ENCODE measurements at places on chromosomes 11 and 22.

GRCh38 chr11:132452616-132453015 lies 1079.7 kb downstream of the OPCML start:
- DNase-seq, result no peak

DNA sequence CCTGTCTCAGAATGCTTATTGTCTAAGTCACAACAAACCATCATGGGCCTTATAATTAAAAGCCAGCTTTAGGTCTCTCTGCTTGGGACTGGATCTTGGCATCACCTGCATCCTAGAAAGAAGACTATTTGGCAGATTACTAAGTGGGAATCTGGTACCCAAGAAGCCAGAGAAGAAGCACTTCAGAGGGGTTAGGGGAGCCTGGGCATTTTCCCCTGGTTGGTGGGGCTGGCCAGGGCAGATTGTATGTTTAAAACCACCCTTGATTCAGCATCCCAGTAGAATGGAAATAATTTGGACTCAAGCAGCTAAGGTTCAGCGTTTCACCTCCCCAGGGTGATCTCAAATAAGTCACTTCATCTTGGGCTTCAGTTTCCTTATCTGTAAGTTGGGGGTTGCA lies 193.7 kb downstream of the MIAT start:
- no peak for DNase-seq

GRCh38 chr11:64086258-64087123 lies 50.8 kb downstream of the FLRT1 start:
- no peak for DNase-seq

GRCh38 chr11:109015283-109015682 lies 350.4 kb downstream of the DDX10 start:
- DNase-seq, result no peak

DNA sequence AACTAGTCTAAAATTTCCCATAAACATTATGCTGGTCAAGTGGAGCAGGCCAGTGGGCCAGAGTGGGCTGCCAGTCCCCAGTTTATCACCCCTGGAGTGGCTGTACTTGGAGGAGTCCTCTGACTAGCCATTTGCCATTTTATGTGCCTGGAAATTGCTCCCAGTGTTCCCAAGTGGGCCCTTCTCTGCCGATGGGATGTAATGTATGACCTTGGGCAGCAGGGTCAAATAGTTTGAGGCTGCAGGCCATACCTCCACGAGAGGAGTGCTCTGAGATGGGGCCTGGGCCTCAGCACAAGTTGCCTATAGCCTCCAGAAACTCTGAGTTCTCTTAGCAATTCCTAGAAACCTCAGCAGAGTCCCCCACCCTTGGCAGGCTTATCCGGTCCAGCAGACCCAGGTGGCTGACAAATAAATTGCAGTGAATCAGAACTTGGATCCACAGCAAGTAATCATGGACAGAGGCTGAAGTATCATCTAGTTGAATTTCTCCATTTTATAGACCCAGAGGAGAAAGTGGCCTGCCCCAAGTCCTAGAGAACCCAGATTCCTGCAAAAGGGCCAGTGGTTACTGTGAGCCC lies 17.8 kb upstream of the PATZ1 start:
- no peak for DNase-seq

GRCh38 chr22:35299217-35299672 lies 449 bp upstream of the TOM1 start:
- no peak for DNase-seq

DNA sequence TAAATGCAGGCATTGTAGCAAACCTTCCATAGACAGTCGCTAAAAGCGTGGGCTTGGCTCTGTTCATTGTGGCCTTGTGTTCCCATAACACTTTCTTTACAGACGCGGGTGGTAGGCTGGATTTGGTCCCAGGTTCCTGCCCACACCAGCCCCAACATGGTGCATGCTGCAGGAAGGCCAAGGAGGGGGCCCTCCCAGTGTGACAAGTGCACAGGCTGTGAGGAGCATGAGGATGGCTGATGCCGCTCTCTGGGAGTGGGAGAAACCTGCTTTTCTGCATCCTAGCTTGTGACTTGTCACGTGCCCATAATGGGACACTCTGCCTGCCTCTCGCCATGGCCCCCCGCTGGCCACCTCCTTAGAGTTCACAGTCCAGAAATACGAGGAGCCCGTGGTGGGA lies 161.8 kb upstream of the B3GAT1 start:
- DNase-seq, result no peak

DNA sequence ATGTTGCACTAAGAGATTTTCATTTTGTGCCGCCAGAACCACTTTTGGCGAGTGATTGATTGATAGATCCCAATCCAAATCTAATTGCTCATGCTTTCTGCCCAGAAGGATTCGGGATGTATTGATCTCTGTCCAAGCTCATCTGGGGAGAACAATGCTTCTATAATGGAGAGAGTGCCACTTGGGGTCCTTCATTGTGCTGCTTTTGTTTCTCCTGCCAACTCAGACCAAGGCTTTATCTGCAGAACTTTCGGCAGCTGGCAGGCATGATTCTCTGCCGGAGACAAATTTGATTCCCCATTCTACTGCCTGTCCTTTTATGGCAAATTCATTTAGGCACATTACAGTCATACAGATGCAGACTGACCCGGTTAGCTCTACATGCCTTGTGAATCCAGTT lies 62.9 kb upstream of the NTM start:
- no peak for DNase-seq

DNA sequence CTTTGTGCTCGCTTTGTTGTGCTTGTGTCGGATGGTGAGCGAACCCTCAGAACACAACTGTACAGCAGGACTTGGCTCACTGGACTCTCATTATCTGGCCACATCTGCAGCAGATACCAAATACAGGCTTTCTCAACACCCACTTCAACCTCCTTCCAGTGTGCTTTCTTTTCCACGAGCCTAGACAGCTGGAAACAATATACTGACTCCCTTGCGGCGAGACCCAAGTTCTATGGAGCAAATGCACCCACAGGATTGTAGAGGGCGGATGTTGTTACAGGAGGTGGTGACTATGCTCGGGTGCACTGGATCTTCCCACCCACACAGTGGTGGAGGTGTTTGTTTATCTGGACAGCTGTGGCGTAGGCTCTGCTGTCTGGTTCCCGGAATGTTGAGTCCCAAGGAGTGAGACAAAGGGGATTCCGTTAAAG lies 204.3 kb downstream of the TENM4 start:
- DNase-seq, result no peak

- DNase-seq, result no peak
Measured at GRCh38 chr11:65488273-65489034, 10.4 kb upstream of the MALAT1 start.

DNA sequence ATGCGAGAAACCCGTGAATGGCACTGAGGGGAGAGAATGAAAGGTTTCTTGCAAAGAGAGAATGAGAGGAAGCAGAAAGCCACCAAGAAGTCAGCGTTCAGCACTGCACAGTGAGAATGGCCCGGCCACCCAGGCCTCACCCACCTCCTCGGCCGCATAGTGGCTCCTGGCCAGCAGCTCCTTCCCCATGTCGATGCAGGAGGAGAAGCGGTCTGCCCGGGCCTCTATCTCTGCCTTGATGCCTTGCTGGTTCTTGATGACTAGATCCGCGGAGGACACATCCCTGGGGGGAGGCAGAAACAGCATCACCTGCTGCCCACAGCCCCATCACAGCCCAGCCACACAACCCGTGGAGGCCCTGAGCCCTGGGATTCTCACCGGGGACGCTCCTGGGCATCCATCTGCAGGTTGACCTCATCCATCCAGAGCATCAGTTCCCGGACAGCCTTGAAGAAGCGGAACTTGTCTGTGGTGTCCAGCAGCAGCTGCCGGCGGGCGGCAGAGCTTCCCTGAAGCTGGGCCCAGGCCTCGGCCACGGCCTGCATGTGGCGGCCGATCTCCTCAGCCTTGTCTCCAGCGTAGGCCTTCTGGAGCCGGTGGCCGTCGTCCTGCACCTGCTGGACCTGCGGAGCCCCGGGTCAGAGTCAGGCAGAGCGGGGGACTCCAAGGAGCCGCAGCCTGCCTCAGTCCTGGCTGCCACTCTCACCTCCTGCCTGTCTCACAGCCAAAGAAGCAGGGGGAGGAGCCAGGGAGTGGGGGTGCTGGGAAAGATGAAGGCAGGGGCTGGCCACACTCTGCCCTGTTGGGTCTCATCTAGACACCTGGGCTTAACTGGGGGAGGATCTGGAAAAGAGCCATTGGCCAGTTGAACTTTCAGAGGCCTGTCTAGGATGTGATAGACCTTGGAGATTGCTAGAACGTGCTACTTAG lies 12.2 kb upstream of the RBM4B start:
- DNase-seq, result no peak

GRCh38 chr22:28093711-28094110 lies 174.7 kb upstream of the PITPNB start:
- no peak for DNase-seq

GRCh38 chr11:40203606-40204005 lies 1255.8 kb downstream of the LRRC4C start:
- no peak for DNase-seq

- DNase-seq, result no peak
Measured at GRCh38 chr22:35561796-35562526, 21.3 kb downstream of the RASD2 start.

GRCh38 chr22:20549232-20549841 lies 41.9 kb downstream of the MED15 start:
- DNase-seq, result no peak

GRCh38 chr22:22928666-22929380 lies 41.2 kb downstream of the IGLL5 start:
- DNase-seq, result peak; percentile 99

DNA sequence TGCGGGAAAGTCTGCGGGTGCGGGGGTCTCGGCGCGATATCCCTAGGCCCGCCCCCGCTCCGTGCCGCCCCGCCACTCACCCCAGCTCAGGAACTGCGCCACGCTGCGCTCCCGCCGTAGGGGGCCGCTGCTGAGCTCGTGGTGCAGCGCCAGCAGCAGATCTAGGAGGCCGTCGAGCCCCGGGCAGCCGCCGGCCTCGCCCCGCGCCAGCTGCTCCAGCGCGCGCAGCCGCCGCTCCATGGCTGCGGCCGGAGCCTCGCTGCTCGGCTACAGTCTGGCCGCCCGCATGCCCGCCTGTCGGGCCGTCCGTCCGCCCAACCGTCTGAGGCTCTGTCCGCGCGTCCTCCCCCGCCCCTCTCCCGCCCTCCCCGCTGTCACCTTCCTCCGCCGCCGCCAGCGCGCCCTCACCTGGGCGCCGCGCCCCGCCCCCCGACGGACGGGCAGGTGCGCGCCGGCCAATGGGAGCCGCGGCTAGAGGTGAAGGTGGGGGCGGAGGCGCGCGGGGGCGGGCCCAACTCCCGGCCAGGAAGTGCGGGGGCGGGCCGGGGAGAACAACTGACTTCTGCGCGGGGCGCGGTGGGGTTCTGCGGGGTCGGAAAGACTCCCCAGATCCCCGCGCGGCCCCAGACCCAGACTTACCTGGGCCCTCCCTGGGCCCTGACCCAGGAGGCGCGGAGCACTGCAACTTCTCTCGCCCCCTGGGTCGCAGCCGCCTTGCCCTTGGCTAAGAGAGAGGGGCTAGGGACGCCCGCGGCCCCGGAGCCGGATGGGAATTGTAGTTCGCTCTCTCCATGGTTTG lies at the start of gene CDC42BPG:
Gene CDC42BPG, minus strand, starts transcription at position 324 of the 799 bp plus-strand sequence. Its CDS starts 84 bp downstream, at position 240.
- peak; percentile 54 for DNase-seq

GRCh38 chr11:75126564-75126963 lies 24.3 kb upstream of the SLCO2B1 start:
- no peak for DNase-seq

DNA sequence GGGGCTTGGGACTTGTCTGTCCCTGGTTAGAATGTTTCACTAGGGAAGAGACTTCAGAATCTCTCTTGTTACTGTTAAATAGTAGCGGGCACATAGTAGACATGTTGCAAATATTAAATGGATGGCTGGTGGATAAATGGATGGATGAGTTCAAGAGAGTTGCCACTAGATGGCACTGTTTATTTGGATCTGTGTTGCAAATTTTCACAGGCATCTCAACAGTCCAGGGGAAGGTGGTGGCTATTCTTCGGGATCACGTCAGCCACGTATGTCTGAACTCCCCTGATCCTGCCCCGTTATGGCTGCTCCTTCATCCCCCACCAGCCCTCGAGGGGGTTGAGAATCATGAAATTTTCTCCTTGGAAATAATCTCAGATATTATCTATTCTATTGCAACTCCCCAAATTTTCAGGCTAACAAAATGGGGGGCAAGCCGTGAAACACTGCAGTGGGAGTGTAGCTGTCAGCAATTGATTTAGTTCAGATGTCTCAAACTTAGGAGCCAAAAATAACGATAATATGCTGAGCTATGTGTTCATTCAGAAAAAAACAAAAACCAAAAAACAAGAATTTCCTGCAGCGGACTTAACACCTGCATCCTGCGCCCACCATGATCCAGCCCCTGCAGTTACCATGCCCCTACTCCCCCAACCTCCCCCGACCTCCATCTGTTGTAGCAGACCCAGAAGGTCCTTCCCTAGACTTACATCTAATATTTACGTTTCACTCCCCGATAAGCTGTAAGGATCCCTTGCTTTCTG lies 29.1 kb upstream of the BIRC3 start:
- peak; percentile 47 for DNase-seq

DNA sequence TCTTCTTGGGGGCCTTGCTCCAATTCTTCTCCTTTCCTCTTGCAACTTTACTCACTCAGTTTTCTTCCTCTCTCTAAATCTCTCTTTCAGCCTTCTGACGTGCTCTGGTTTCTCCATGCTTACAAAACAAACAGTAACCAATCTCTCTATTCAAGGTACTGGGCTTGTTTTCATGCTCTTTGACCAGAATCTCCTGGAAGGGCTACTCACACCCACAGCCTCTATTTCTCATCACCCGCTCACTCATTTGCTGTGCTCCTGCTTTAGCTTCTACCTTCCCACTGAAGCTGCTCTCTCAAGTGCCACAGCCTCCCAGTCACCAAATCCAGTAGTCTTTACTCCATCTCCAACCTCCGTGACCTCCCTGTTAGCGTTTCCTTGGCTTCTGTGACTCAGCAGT lies 60.4 kb downstream of the SERGEF start:
- no peak for DNase-seq

- DNase-seq, result no peak
Measured at GRCh38 chr11:22567759-22568158, 57.9 kb downstream of the FANCF start.

DNA sequence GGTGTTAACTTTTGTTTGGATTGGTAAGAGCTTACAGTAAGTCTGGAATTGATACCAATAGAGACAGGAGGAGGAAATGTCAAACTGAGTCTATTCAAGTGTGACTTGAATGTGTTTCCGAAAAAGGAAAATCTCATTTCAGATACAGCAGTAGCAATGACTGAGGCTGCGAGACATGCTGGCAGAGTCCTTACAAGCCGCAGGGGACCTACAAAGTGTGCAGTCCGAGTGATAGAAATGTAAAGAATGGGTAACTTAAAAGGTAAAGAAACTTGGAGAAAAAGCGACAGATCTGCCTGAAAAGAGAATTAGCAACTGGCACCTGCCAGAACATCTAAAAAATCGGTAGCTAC lies 444 bp downstream of the CWF19L2 start:
- no peak for DNase-seq
